ENCODE measurements at places on chromosomes 2 and 18.

- DNase-seq = no peak
Observed at GRCh38 chr2:133377021-133377481, 191.2 kb downstream of the NCKAP5 start.

GRCh38 chr2:181474222-181474881, 17.2 kb downstream of the ITGA4 start:
- DNase-seq = no peak

DNA sequence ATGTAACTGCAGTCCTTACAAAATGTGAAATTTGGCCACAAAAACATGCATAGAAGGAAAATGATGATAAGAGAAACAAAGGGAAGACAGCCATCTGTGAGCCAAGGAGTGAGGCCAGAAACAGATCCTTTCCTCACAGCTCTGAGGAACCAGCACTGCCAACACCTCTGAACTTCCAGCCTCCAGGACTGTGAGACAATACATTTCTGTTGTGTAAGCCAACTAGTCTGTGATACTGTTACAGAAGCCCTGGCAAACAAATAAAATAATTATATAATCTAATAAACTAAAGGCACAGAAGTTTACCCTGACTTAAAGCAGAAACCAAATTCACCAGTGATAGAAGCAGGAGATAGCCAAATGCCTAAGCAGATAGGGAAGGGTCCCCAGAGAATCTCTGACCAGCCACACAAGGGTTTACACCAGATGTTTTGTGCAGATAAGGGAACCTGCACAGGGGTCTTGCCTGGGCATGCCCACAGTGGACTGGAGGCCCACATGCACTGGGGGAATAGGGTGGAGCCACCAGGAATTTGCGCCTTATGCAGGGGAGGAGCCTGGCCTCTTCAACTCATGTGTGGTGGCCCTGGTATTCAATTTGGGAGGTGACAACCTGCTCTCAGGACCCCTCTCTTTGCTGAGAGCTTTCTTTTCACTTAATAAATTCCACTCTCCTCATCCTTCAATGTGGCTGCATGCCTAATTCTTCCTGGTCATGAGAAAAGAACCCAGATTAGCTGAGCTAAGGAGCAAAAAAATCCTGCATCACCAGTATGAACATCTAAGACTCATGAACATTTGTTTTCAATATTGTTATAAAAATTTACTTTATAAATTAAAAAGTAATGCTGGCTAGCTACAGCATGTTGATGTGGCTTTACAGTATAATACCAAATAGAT, 3.8 kb upstream of the GCC2 start:
- DNase-seq = no peak

DNA sequence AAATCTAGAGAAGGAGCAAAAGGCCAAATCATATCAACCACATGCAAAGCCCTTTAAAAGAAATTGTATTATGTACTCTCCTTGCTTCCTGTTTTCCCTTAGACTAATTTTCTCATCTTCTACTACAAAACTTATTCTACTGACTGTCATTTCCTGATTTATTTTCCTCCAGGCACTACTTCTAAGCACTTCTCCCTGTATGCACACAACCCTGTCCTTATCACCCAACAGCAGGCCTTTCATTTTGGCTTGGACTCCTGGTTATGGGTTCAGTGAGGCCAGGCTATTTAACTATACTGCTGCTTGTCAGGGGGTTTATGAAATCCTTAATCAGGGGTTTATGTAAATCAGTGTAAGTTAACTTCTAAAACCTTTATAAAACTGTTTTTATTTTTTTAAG, 205.1 kb upstream of the FAM98A start:
- no peak for DNase-seq

GRCh38 chr2:45241061-45241561, 231.9 kb upstream of the SIX2 start:
- DNase-seq = no peak

- no peak for DNase-seq
Observed at GRCh38 chr2:74571058-74571457, 16.5 kb downstream of the DOK1 start.

Data from D341Med (cell line).